ENCODE measurements at places on chromosomes 11 and 22. TPM values are rescaled to one million over a fixed set of nuclear protein-coding genes. Genes with fewer than 3 reads are reported as not detected.

DNA sequence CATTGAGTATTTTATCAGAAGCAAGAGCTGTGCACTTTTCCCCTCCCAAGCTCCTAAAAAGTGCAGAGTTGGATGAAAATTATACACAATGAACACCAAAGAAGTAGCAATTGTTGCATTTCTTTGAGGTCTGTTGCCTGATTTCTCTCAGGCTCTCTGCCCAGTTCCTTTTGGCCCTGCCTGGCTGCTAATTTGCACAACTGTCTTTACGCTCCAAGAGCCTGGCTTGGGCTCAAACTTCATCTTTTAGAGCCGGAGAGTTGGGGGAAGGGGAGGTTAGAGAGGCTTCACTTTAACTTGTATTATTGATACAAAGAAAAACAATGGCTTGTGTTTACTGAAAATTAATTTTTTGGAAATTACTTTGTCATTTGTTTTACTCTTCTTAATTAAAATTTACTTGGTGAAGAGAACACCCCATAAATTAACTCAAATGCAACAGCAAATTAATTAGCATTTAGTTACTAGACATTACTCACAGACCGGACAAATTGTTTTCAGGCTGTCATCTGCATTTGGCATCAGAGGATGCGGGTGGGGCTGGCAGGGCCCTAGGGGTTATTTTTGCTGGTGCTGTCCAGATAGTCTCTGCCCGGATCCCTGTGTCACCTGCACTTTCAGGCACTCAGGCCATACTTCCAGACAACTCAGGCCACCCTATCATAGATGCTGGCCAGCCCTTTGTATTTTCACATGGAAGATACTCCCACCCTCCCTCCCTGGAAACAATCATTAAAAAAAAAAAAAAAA, 407.3 kb downstream of the NXPE2 start:
- H3K4me1 ChIP-seq: no peaks in the 10 kb centered on the region
- no peaks in the 10 kb centered on the region for H3K36me3 ChIP-seq
- DNase-seq: no peak
- no peak overlapping the region for H3K27ac ChIP-seq
- no peak overlapping the region for H3K4me3 ChIP-seq
- H3K27me3 ChIP-seq: peaks cover 7% of the 10 kb centered on the region

The PGM2L1 gene
- total RNA-seq: 12.7 TPM

The BAIAP2L2 gene
- total RNA-seq: 1.4 TPM

The CASP4 gene
- not detected for total RNA-seq

The SMC1B gene
- total RNA-seq: 0.11 TPM

GRCh38 chr11:79076526-79077115, 364.2 kb downstream of the TENM4 start:
- DNase-seq: peak; percentile 77
- peaks cover 7% of the 10 kb centered on the region for H3K4me1 ChIP-seq
- no peak overlapping the region for H3K4me3 ChIP-seq
- H3K27me3 ChIP-seq: no peaks in the 10 kb centered on the region
- no peak overlapping the region for H3K27ac ChIP-seq

The SAA4 gene
- not detected for total RNA-seq

DNA sequence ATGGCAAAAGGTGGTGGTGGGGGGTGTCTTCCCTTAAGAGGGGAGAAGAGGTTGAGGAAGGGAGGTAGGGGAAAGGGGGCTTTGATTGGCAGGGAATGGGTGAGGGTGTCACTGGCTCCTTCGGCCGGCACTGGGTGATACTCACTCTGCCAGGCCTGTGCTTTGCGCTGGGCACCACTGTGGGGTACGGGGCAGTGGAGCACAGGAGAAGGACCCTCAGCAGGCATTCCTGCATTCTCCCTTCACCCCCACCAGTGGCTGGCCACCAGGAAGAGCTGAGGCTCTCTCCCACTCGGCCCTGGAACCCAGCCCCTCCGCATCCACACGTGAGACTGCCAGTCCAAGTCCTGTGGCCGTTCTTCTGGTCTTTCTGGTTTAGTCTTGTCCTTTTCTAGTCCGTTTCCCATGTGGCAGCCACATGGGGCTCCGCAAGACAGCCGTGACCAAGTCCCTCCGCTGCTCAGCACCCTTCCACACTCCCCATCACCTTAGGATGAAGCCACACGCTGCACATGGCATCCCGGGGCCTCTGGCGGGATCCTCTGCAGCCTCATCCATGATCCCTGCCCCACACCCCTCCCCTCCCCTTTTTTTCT, 8.0 kb downstream of the CAPN5 start:
- peak; percentile 22 for DNase-seq
- H3K36me3 ChIP-seq: no peaks in the 10 kb centered on the region
- H3K4me3 ChIP-seq: no peak overlapping the region
- H3K27ac ChIP-seq: no peak overlapping the region
- H3K4me1 ChIP-seq: no peaks in the 10 kb centered on the region
- H3K27me3 ChIP-seq: no peaks in the 10 kb centered on the region

DNA sequence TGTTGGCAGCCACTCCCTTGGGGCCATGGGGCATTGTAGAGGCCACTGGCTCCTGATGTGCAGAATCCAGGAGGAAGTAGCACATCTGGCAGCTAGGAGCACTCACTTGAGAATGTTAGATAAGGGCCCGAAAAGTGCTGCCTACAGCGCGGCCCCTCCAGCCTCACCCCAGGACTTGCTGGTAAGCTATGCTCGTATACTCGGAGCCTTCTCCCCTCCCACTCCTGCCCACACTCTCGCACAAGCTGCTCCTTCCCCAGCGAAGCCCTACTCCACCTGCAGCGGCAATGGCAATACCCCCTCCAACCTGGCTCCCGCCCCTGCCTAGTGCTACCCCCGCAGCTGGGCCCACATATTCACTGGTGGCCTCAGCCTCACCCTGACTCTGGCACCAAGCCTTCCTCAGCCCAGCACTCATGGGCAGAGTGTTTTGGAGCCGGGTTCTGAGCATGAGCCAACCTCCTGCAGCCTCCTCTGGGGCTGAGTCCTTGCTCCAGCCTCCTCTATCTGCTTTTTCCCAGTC, 47.7 kb downstream of the PDE2A start:
- no peak overlapping the region for H3K4me3 ChIP-seq
- H3K36me3 ChIP-seq: no peaks in the 10 kb centered on the region

The BMAL1 gene
- 6.0 TPM for total RNA-seq

DNA sequence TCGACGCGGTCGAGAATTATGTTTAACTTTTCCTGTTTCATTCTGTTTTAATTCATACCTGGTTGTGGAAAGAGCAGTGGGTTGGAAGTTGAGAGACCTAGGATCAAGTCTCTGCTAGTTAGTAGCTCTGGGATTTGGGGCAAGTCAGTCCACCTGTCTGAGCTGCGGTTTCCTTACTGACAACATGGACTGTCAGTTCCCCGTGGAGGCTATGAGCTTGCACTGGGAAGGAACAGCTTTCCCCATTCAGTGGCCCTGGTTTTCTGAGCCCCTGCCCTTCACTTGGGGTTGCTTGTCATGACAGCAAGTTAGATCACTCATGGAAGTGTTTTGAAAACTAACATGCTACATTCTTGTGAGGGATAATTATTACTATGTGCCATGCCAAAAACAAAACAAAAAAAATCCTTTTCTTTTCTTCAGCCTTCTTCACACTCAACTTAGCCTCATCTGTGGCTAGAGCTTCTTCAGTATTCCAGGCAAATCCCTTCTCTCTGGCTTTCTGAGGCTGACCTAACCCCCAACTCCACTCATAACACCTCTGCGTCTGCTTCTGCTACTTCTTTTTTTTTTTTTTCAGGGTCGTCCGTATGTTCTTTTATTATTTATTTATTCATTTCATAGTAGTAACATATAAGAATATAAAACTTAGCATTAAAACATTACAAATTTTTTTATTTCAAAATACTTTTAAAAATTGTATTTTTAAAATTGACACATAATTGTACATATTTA, 43.0 kb upstream of the ZBED5 start:
- no peak overlapping the region for H3K27ac ChIP-seq
- DNase-seq: no peak
- H3K4me3 ChIP-seq: no peak overlapping the region
- H3K4me1 ChIP-seq: no peaks in the 10 kb centered on the region

The TIMP3 gene
- total RNA-seq: 20.4 TPM
